Bronchial epithelial cell (primary cell): ENCODE measurements at places on chromosomes 2 and 18. TPM values are rescaled to one million over a fixed set of nuclear protein-coding genes. Genes with fewer than 3 reads are reported as not detected.
A peak's percentile ranks its signal among the peaks of the same experiment; 100 is the strongest.

GRCh38 chr2:23528690-23529089, 143.7 kb downstream of the KLHL29 start:
- DNase-seq, result no peak

- no peak for DNase-seq
Observed at GRCh38 chr2:240964704-240965295, 33.6 kb upstream of the SNED1 start.

DNA sequence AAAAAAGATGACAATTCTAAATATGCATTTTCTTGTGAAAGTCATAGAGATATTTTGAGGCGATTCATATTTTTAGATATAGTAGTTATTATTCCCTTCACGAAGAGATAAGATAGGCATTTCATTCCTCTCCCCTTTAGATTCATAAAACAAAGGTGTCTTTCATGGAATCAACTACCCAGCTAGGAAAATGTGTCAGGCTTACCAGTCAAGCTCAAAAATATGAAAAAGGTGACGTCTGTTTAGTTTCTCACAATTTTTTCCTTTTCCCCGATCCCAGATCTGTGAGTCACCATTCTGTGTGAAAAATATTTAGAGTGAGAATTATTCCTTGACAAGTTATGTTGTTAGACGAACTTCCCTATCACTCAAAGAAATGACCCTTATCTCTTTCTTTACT, 95.4 kb upstream of the FN1 start:
- peak; percentile 86 for DNase-seq

KIF5C gene
- not detected in 2 replicates for total RNA-seq

POTEC gene
- total RNA-seq, result under 0.01 TPM in 1 of 2 replicates, not detected in the other
